ENCODE measurements at places on chromosomes 5 and 9. TPM values are rescaled to one million over a fixed set of nuclear protein-coding genes. Genes with fewer than 3 reads are reported as not detected.

The DOCK8 gene
- 10.5 TPM for total RNA-seq

The SGCD gene
- total RNA-seq = 1.0 TPM

The LCN1 gene
- not detected for total RNA-seq

The OR2S2 gene
- not detected for total RNA-seq

The VCP gene
- total RNA-seq = 187 TPM

The PLAC8L1 gene
- not detected for total RNA-seq

The IRGM gene
- total RNA-seq = 0.95 TPM

The CDH6 gene
- 1.5 TPM for total RNA-seq

The SHC3 gene
- 8.0 TPM for total RNA-seq

The PLEKHG4B gene
- 1.2 TPM for total RNA-seq

The PCDHB12 gene
- total RNA-seq = 2.6 TPM

The DCTN3 gene
- total RNA-seq = 136 TPM

The COL27A1 gene
- 9.4 TPM for total RNA-seq

The PLCXD3 gene
- 0.94 TPM for total RNA-seq

The NXNL2 gene
- not detected for total RNA-seq

The PCDHA12 gene
- 0.15 TPM for total RNA-seq

The ZDHHC11B gene
- total RNA-seq = 0.44 TPM

The MARCHF11 gene
- total RNA-seq = not detected

The ORM2 gene
- not detected for total RNA-seq

The AHRR gene
- 1.1 TPM for total RNA-seq

The MEIKIN gene
- total RNA-seq = not detected

The FBP2 gene
- not detected for total RNA-seq

Data from esophagus squamous epithelium (tissue), 5 donors.